Progenitor cell of endocrine pancreas (in vitro differentiated cells): ENCODE measurements at places on chromosomes 2 and 18. TPM values are rescaled to one million over a fixed set of nuclear protein-coding genes. Genes with fewer than 3 reads are reported as not detected.

Gene MYO5B
- total RNA-seq, result 39.1 and 44.1 TPM in 2 replicates

DNA sequence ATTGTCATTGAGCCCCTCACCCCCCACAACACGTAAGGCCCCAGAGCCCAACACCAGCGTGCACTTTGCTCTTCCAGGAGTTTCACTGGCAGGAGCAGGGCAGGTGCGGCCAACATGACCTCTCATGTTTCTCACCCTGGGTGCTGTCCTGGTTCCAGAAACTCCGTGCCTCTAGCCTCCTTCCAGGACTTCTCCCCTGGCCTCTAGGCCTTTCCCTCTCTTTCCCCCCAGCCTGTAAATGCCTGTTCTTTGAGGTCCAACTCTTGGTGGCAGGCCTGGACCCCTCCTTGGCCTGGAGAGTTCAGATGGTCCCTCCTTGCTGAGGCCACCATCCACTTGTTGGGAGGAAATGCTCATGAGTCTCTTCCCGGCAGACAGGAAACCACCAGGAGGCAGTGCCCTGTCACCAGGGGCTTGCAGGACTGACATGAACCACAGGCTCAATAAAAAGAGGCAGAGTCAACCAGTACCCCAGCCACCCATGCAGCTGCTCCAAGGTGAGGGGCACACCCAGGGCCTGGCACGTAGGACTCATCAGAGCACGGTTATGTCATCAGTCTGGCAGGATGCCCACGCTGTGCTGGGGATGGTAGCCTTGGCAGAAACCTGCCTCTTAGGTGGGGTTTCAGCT lies 1.5 kb downstream of the MALL start:
- peaks cover 53% of the 10 kb centered on the region for H3K27me3 ChIP-seq
- DNase-seq, result no peak
- no peak overlapping the region for H3K27ac ChIP-seq

- peaks cover 11% of the 10 kb centered on the region for H3K4me1 ChIP-seq
- peak overlapping the region; percentile 83 for H3K4me3 ChIP-seq
- DNase-seq, result no peak
- H3K27ac ChIP-seq, result peak overlapping the region; percentile 43
These were observed 977 bp downstream of the SLC8A1 start for GRCh38 chr2:40450796-40451430.

DNA sequence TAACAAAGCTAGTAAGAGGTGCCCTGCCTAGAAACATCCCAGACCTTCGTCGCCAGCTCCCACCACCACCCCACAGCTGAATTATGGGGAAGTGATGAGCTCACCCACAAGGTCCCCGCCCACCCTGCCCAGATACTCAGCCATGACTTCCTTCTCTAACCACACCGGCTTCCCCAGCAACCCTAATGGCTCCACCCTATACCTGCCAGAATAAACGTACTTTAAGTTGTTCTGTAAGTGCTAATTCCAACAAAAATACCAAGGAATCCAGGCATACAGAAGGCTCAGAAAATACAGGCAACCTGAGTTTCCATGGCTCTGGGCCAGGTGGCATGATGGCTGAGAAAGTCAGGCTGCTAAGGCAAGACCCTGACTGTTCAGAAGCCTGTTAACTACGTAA lies 39.1 kb downstream of the TMEM163 start:
- peaks cover 8% of the 10 kb centered on the region for H3K4me1 ChIP-seq
- no peak overlapping the region for H3K27ac ChIP-seq
- DNase-seq, result no peak

GRCh38 chr2:177733-178132 lies 86.1 kb downstream of the SH3YL1 start:
- no peaks in the 10 kb centered on the region for H3K4me1 ChIP-seq
- DNase-seq, result no peak
- H3K4me3 ChIP-seq, result no peak overlapping the region
- H3K36me3 ChIP-seq, result no peaks in the 10 kb centered on the region
- H3K27ac ChIP-seq, result no peak overlapping the region

DNA sequence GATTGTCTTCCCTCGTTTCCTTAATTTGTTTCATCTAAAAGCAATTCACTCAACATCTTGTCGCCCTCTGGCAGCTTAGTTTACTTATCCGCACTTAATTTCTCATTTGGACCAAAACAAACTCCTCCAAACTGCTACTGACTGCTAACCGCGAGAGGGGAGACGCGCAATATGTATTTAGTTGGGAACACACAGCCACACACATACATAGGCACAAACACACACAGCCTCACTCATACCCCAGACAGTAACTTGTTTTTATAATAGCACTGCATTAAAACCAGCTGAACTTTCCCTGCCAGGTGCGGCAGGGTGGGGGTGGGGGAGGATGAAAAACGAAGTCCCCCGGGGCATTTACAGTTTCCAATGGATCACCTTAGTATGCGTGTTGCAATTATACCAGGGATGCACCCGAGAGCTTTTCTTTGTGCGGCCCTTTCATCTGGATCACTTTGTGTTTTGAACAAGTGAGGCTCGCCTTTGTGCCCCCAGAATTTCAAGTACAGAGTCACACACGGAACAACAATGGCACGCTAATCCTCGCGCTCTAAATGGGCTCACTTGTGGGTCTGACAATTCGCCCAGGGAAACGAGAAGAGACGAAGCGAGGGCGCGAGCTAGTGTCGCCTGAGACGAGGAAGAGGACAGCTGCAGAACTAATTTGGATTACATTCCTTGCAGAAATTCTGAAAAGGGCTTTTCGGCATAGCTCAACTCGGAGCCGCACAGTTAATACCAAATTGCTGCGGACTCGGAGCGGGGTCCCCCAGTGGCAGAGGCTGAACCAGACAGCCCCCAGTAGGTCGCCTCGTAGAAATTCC lies 2.4 kb downstream of the ERBB4 start:
- H3K27ac ChIP-seq, result peak overlapping the region; percentile 93
- DNase-seq, result peak; percentile 19
- peaks cover 16% of the 10 kb centered on the region for H3K4me1 ChIP-seq
- H3K4me3 ChIP-seq, result peak overlapping the region; percentile 94

GRCh38 chr2:171018522-171018921 lies 89.5 kb downstream of the GORASP2 start:
- no peak for DNase-seq
- no peaks in the 10 kb centered on the region for H3K27me3 ChIP-seq
- H3K27ac ChIP-seq, result no peak overlapping the region
- peaks cover 19% of the 10 kb centered on the region for H3K36me3 ChIP-seq
- no peak overlapping the region for H3K4me3 ChIP-seq
- peaks cover 2% of the 10 kb centered on the region for H3K4me1 ChIP-seq

DNA sequence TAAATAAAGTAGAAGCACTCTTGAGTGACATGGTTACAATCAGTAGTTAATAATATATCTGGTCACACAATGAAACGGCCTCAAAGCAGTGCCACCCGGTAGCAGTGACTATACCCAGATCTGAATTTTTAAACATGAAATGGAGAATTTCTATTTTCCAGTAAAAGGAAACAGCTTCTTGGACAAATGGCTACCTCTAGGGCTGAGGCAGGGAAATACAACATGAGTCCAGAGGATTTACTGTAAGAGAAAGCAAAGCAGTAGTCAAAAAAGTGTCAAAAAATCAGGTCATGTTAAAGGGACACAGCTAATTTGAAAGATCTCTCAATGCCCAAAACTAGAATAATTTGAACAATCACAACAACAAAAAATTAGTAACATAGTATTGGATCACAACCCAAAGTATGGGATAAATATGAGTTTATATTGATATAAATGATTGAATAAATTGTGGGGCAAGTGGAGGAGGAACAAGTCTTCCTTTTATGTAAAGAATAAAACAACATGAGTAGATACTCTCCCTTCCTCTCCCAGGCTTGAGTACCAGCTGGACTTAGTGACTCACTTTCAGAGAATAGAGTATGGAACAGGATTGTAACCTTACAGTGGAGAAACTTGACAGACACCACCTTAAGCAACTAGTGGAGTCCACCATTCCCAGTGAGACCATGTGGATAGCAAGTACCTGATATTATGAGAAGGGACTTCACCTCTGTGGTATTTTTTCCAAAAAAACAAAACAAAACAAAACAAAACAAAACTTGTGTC lies 180.8 kb downstream of the MBD2 start:
- H3K27me3 ChIP-seq, result no peaks in the 10 kb centered on the region
- H3K4me1 ChIP-seq, result no peaks in the 10 kb centered on the region
- no peak overlapping the region for H3K27ac ChIP-seq
- no peak for DNase-seq

DNA sequence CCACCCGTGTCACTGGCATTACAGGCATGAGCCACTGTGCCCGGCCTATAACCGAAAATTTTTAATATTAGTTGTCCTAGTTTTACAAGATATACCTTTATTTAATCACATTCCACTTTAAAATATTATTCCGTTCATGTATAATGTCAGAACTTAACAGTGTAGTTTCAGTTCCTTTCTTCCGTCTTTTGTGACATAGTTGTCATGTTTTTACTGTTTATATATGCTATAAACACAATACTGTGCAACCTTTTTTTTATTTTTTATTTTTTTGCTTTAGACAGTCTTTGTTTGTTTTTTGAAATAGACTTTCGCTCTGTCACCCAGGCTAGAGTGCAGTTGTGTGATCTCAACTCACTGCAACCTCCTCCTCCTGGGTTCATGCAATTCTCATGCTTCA lies 129.5 kb upstream of the TTC27 start:
- H3K4me1 ChIP-seq, result no peaks in the 10 kb centered on the region
- no peak overlapping the region for H3K4me3 ChIP-seq
- H3K27ac ChIP-seq, result no peak overlapping the region
- peaks cover 15% of the 10 kb centered on the region for H3K36me3 ChIP-seq

DNA sequence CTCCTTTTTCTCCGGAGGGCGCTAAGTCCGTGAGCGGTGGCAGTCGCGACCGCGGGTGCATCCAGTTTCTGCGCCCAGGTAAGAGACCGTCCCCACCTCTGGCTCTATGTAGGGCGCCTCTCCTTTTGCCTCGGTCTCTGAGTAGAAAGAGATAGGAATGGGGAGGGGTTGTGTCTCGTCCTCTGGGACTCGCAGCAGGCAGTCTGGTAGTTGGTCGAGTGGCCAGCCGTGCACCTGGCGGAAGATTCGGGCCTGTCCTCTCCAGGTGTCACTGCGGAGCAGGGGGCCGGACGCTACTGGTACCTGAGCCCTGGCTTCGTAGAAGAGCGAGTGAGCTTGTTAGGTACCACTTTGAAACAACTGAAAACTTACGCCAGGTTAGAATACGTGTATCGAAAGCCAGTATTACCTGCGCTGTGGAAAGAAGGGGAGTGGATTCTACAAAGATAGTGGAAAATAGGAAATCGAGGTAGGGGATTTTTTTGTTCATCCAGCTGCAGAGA lies 403 bp downstream of the MAP2 start:
- peaks cover 10% of the 10 kb centered on the region for H3K27me3 ChIP-seq
- H3K27ac ChIP-seq, result no peak overlapping the region
- no peaks in the 10 kb centered on the region for H3K36me3 ChIP-seq
- peak overlapping the region; percentile 85 for H3K4me3 ChIP-seq

DNA sequence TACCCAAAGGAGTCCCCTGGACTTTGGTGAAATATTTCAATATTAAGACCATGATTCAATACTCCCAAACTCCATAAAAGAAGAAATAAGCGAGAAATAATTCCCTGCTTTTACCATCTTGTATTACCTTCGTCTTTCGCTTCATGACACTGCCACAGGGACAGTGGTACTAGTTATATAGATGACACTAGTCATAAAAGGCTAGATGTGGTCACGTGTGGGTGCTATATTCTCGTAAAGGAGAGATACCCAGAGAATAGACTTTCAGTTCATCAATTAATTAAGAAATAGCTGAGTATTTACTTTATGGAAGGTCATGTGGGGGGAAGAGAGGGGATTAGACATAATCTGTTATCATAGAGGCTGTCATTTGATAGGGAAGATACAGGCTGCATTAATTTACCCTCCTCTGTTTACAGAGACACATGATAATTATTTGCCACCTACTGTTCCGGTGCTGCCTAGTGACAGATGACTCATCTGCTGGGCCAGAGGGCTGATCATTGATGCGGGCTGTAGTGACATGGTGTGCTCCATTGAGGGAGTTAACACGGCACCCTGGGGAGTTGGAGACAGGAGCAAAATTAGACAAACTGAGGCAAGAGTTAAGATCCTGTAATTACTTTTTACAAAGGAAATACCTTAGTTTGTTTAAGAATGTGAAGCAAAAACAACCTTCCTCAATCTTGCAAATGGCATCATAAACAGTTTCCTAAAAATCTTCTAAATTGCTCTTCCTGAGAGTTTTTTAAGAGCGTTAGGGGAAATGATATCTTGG lies 78.2 kb upstream of the ITGB6 start:
- H3K4me3 ChIP-seq, result no peak overlapping the region
- no peak for DNase-seq
- peaks cover 29% of the 10 kb centered on the region for H3K36me3 ChIP-seq
- no peak overlapping the region for H3K27ac ChIP-seq
- H3K27me3 ChIP-seq, result no peaks in the 10 kb centered on the region

GRCh38 chr18:74399091-74399887 lies 57.8 kb downstream of the DIPK1C start:
- no peak for DNase-seq
- peaks cover 14% of the 10 kb centered on the region for H3K27me3 ChIP-seq
- no peak overlapping the region for H3K27ac ChIP-seq
- H3K4me1 ChIP-seq, result peaks cover 5% of the 10 kb centered on the region
- H3K4me3 ChIP-seq, result no peak overlapping the region

DNA sequence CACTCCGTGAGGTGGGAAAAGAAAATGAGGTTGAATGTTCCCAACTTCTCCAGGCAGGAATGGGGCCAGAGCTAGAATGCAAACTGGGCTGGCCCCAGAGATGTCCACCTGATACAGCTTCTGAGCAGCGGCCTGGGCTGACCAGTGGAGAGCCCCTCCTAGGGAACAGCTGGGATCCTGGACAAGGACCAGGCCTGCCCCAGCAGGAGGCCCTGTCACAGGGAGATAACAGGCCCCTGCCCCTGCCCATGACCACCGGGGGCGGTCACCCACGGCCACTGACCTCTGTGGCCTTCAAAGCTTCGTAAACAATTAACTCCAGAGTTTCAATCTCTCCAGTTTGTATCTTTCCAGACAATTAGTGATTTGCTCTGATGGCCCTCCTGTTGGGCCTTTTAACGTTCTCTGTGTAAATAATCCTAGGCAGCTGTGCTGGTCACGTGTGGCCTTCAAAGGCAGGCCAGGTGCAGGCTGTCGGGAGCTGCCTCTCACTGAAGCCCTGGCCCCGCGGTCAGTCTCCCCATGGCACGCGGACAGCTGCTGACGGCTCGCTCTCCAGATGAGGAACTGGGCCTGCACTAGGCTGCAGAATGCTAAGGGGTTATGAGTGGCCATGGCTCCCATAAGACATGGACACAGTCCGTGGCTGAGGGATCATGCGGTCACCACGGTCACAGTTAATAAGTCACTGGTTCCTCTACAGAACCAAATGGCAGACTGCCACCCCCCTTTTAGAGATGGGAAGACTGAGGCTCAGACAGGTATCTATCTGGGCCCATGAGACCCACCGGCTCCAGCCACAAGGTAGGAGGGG lies 9.2 kb downstream of the HS6ST1 start:
- H3K4me1 ChIP-seq, result peaks cover 43% of the 10 kb centered on the region
- no peaks in the 10 kb centered on the region for H3K27me3 ChIP-seq
- no peak for DNase-seq
- no peak overlapping the region for H3K4me3 ChIP-seq
- H3K36me3 ChIP-seq, result peaks cover 2% of the 10 kb centered on the region

GRCh38 chr2:98470851-98471255 lies 26.2 kb downstream of the INPP4A start:
- H3K36me3 ChIP-seq, result peaks cover 1% of the 10 kb centered on the region
- no peak overlapping the region for H3K4me3 ChIP-seq
- no peak for DNase-seq
- peak overlapping the region; percentile 60 for H3K27ac ChIP-seq
- no peaks in the 10 kb centered on the region for H3K27me3 ChIP-seq

Gene RASGRP3
- total RNA-seq, result 0.49 TPM in 1 of 2 replicates, not detected in the other
